ENCODE measurements at places on chromosomes 1 and 21. TPM values are rescaled to one million over a fixed set of nuclear protein-coding genes. Genes with fewer than 3 reads are reported as not detected.

DNA sequence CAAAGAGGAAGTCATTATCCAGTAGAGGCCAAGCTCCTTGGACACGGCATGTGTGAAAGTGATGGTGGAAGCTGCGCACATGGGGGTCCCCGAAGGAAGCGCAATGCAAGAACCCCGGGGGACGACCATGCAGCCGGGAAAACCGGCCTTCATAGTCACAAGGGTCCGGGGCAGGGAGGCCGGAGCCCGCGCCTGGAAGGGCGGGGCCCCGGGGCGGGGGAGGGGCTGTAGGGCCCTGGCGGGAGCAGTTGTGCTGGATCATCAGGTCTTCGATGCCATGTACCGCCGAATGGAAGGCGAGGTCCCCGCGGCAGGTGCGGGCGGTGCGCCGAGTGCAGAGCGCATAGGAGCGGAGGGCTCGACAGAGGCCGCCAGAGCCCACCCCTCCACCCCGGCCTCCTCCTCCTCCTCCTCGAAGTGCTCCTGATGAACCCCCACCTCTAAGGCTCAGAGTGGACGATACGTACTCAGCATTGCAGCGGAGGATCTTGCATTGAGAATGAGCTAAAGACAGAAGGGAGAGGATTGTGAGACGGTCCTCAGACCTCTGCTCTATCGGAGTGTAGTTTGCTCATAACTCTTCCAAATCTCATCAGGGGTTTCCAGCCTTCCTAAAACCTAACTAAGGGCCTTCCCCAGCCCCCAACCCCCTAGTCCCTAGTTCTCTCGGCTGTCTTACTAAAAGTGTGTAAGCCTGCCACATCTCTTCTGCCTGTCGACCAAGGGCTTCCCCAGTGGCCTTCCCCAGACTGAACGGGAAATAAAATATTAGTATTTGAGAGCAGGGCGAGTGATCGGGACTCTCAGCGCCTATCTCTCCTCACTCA is 2.1 kb downstream of the HJV start:
- no peak for DNase-seq
- H3K36me3 ChIP-seq, result no peaks in the 10 kb centered on the region
- peaks cover 8% of the 10 kb centered on the region for H3K4me1 ChIP-seq
- H3K27me3 ChIP-seq, result peaks cover 35% of the 10 kb centered on the region

DNA sequence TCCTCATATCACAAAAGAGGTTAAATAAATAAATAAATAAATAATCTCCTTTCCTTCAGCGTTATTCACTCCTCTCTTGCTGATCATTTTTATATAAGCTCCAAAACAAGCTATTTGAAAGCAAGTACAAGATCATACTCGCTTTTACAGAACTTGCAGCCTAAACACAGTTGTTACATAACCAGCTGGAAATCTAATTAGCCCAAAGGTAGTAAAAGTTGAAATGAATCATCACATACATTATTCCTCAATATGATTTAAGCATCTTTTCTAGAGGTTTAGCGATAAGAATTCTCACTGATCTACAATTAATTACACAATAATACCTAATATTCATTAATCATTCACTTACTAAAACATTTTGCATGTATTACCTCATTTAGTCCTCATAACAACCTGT is 160.2 kb downstream of the COP1 start:
- H3K36me3 ChIP-seq, result peaks cover 11% of the 10 kb centered on the region
- H3K27ac ChIP-seq, result no peak overlapping the region
- H3K4me3 ChIP-seq, result no peak overlapping the region
- no peak for DNase-seq

Gene OR14K1
- not detected for total RNA-seq

DNA sequence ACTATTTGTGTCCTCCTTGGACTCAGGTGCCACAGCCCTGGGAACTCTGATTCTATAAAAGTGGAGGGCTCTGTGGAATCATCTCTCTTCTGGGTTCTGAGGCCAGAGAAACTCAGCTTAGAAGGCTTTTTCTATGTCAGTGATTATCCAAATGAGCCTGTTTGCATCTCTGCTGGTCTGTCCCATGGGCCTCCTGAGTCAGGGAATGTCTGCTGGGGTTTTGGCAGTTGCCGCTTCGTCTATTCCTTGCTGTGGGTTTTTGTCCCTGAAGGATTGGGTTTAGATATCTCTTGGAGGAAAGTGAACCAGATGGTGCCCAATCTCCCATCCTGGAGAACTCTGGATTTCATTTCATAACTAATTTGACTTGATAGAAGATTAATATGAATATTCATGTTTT is 297.6 kb downstream of the HHAT start:
- no peak for DNase-seq
- no peaks in the 10 kb centered on the region for H3K27me3 ChIP-seq
- no peaks in the 10 kb centered on the region for H3K4me1 ChIP-seq
- H3K4me3 ChIP-seq, result no peak overlapping the region
- no peaks in the 10 kb centered on the region for H3K36me3 ChIP-seq

GRCh38 chr1:117930484-117930883 is 945 bp downstream of the WDR3 start:
- H3K4me3 ChIP-seq, result peak overlapping the region; percentile 96
- H3K27ac ChIP-seq, result peak overlapping the region; percentile 79
- DNase-seq, result no peak
- peaks cover 57% of the 10 kb centered on the region for H3K4me1 ChIP-seq
- H3K27me3 ChIP-seq, result no peaks in the 10 kb centered on the region

DNA sequence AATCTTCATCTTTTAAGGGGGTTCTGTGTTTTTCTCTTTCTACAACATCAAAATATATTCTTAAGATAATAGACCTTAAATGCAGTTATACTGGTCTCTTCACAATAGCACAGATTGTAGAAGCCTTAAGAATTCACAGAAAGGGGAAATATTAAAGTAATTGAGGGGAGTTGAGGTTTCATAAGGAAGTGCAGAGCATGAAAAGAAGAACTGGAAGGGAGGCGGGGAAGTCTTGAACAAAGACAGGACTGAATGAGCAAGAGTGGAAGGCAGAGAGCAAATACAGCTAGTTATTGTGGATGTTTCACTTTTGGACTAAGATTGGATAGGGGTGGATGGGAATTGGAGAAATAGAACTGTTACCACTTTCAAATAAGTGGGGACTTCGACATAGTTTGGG is 67.7 kb downstream of the PTGER3 start:
- no peaks in the 10 kb centered on the region for H3K4me1 ChIP-seq
- no peaks in the 10 kb centered on the region for H3K36me3 ChIP-seq
- no peak for DNase-seq
- H3K27ac ChIP-seq, result no peak overlapping the region

Gene RGS18
- not detected for total RNA-seq

DNA sequence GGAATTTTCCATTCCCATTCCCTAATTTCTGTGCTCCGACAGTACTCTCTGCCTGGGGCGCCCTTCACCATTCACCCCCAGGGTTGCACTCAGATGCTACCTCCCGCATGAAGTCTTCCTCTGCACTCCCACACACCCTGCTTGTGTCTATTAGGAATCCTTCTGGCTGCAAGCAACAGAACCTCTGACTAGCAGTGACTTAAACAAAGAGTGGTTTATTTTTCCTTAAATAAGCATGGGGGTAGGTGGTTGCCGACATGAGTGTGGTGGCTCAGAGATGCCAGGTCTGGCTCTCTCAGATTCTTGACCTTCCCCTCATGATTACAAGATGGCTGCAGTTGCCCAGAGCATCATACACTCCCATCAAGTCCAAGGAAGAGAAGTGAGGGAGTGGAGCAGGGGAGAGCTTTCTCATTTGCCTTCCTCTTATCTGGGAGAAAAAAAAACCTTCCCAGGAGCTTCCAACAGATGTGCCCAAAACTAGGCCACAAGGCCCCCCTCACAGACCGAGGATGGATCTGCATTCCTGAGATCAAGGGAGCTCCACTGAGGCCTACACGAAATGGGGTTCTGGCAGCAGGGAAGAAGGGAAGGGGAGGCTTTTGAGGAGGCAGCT is 49.6 kb upstream of the LBR start:
- no peaks in the 10 kb centered on the region for H3K27me3 ChIP-seq
- no peaks in the 10 kb centered on the region for H3K36me3 ChIP-seq
- peaks cover 37% of the 10 kb centered on the region for H3K4me1 ChIP-seq
- no peak overlapping the region for H3K27ac ChIP-seq
- H3K4me3 ChIP-seq, result no peak overlapping the region
- no peak for DNase-seq

Gene SPRR3
- total RNA-seq, result not detected

DNA sequence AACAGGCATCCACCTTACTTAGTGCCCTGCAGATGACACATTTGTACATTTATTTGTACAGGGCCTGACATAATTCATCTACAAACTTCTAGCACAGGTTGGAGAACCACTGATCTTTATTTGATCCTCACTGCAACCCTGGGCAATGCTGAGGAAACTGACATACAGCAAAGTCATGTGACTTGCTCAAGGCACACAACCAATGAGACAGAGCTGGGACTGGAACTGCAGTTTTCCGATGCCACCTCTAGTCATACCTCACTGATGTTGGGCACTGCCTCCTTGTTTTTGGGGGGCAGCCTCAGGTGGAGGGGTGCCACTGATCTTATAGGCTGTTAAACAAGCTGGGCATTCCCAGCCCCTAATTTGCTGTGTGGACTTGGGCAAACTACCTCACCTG is 3.4 kb downstream of the PROK1 start:
- no peak overlapping the region for H3K4me3 ChIP-seq
- no peaks in the 10 kb centered on the region for H3K27me3 ChIP-seq
- H3K36me3 ChIP-seq, result no peaks in the 10 kb centered on the region
- no peak for DNase-seq

GRCh38 chr1:57572016-57572415 is 148.2 kb upstream of the DAB1 start:
- no peak overlapping the region for H3K27ac ChIP-seq
- H3K4me1 ChIP-seq, result no peaks in the 10 kb centered on the region
- no peak for DNase-seq
- no peak overlapping the region for H3K4me3 ChIP-seq
- H3K27me3 ChIP-seq, result peaks cover 5% of the 10 kb centered on the region

Gene CD247
- total RNA-seq, result 73.5 TPM

Gene WNT2B
- total RNA-seq, result 0.12 TPM

DNA sequence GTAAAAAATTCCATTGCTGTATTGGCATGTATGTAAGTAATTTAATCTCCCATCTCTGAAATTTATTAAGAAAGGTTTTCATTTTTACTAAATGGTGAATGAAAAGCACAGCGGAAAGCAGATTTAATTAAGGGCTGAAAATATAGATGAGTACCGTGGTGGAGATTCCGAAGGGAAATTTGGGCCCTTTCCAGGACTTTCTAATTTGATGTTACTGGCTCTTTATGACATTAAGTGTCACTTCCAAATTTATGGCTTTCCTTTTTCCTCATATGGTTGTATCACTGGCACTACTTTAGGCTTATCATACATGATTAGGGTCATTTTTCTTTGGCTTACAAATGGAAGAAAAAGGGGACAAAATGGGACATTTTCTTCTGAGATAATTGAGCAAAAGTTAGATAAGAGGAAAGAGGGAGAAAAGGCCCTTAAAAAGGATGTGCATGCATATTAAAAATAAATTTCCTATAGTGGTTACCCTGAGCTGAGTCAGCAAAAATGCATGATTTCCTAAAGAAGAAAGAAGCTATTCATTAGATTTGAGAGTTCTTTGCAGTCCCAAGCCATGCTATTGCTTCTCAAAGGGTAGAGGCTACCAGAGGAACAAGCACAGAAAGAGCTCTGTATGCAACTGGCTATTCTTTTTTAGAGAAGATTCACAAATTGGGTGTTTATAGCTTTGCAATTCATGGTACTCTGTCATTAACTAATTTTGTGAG is 74.9 kb upstream of the CNIH3 start:
- H3K4me3 ChIP-seq, result no peak overlapping the region
- no peak overlapping the region for H3K27ac ChIP-seq
- peaks cover 16% of the 10 kb centered on the region for H3K4me1 ChIP-seq
- H3K36me3 ChIP-seq, result no peaks in the 10 kb centered on the region
- DNase-seq, result no peak

GRCh38 chr21:21076491-21076890 is 78.3 kb downstream of the NCAM2 start:
- no peaks in the 10 kb centered on the region for H3K4me1 ChIP-seq
- H3K4me3 ChIP-seq, result no peak overlapping the region
- H3K27ac ChIP-seq, result no peak overlapping the region
- DNase-seq, result no peak

Gene MCOLN3
- 0.30 TPM for total RNA-seq

All from activated naive CD4-positive, alpha-beta T cell treated with anti-CD3 and anti-CD28 coated beads for 36 hours (primary cell).